G401 (cell line): ENCODE measurements at places on chromosomes 5 and 9.

- DNase-seq = no peak
Observed at GRCh38 chr9:127507751-127508648, 56.7 kb downstream of the LRSAM1 start.

GRCh38 chr9:12774861-12775678 is at the start of gene LURAP1L:
Gene LURAP1L, plus strand, starts transcription at chr9:12775020. Its CDS starts 696 bp downstream, at chr9:12775716.
- peak; percentile 91 for DNase-seq

GRCh38 chr5:78649211-78649695 is 681 bp upstream of the LHFPL2 start:
- peak; percentile 33 for DNase-seq

DNA sequence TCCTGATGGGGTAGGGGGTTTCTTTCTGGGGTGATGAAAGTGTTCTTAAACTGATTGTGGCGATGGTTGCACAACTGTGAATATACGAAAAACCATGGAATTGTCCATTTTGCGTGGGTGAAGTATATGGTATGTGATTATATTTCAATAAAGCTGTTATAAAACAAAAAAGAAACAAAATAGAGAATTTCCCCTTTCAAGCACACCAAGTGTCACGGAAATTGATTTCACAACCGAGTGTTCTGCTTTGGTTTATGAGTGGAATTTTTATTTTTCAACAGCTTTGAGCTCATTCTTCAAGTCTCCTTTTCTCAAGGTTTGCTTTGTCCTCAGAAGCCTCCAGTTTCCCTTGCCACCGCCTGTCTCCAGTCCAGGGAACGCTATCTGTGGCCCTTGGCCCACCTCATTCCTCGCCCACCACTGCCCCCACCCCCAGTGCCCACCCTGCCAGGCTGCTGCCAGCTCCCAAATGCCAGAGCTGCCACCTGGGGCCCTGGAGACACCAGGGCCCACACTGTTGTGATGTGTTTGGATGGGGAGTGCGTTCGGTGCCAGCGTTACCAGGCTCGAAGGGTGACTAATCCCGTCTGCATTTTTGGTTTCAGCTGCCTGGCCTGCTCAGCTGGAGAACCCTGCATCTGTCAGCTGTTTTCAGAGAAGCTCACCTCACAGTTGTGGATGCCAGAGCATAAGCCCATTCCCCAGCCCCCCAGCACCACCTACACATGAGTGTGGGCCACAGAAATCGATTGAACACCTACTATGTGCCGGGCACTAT is 30.4 kb downstream of the DUSP1 start:
- no peak for DNase-seq

- DNase-seq = no peak
Observed at GRCh38 chr5:74642543-74642863, 2.0 kb upstream of the ENC1 start.

DNA sequence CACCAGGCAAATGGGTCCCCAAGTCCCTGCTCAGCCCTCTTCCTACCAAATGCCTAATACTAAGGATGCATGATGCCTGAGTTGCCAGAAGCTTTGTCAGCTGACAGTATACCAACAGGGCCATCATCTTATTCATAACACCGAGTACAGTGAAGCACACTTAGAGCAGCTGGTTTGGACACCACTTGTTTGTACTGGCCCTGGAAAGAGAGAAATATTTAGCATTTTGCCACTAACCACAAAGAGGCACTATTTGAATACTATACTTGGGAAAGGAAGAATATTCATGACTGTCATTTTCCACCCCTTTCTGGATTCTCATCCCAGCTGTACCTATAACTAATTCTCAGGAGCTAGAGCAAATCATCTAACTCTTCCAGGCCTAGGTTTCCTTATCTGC is 364.4 kb upstream of the KIF2A start:
- no peak for DNase-seq
